Posterior vena cava (tissue), 2 donors: ENCODE measurements at places on chromosomes 1 and 21. TPM values are rescaled to one million over a fixed set of nuclear protein-coding genes. Genes with fewer than 3 reads are reported as not detected.

FCRL6 gene
- 0.42 TPM for total RNA-seq

PIP5K1A gene
- 41.9 TPM for total RNA-seq

AMPD1 gene
- total RNA-seq, result not detected

FAM20B gene
- total RNA-seq, result 71.7 TPM

EFNA3 gene
- 2.0 TPM for total RNA-seq

RNU5D-1 gene
- total RNA-seq, result not detected

TCHH gene
- total RNA-seq, result 0.14 TPM

LHX8 gene
- total RNA-seq, result not detected

OBSCN gene
- total RNA-seq, result 3.5 TPM

S100A7A gene
- total RNA-seq, result not detected

TIE1 gene
- 46.6 TPM for total RNA-seq

PAPPA2 gene
- total RNA-seq, result 0.97 TPM

TRIM63 gene
- 0.29 TPM for total RNA-seq

PADI4 gene
- total RNA-seq, result 0.48 TPM

GNG12 gene
- total RNA-seq, result 165 TPM

SLC30A10 gene
- not detected for total RNA-seq

CFHR3 gene
- total RNA-seq, result 0.38 TPM

F5 gene
- total RNA-seq, result 2.5 TPM

ATP1A2 gene
- 10.8 TPM for total RNA-seq

TNNT2 gene
- not detected for total RNA-seq

TMEM240 gene
- total RNA-seq, result 3.9 TPM

AMY1B gene
- not detected for total RNA-seq

CRP gene
- total RNA-seq, result 0.33 TPM

NKAIN1 gene
- total RNA-seq, result not detected

IFI44L gene
- total RNA-seq, result 36.4 TPM

LINGO4 gene
- not detected for total RNA-seq

NBPF4 gene
- not detected for total RNA-seq

FCER1G gene
- total RNA-seq, result 40.4 TPM

EXO1 gene
- 0.29 TPM for total RNA-seq

TBX15 gene
- total RNA-seq, result 2.5 TPM

SELENON gene
- 88.0 TPM for total RNA-seq

MSH4 gene
- total RNA-seq, result 0.37 TPM

LIPI gene
- not detected for total RNA-seq

TATDN3 gene
- 12.2 TPM for total RNA-seq

OR10Z1 gene
- not detected for total RNA-seq

MAP3K7CL gene
- 58.0 TPM for total RNA-seq

MARK1 gene
- total RNA-seq, result 19.4 TPM

UBXN10 gene
- 0.29 TPM for total RNA-seq

CDC20 gene
- total RNA-seq, result 1.0 TPM

LCE2B gene
- not detected for total RNA-seq

PLA2G2F gene
- total RNA-seq, result not detected

KANK4 gene
- total RNA-seq, result 0.37 TPM

IGSF9 gene
- total RNA-seq, result 0.42 TPM

GNG4 gene
- 0.32 TPM for total RNA-seq

DLGAP3 gene
- 0.57 TPM for total RNA-seq

ADGRL2 gene
- 40.6 TPM for total RNA-seq

DPM3 gene
- total RNA-seq, result 75.2 TPM

SETSIP gene
- total RNA-seq, result not detected

C1orf116 gene
- total RNA-seq, result not detected

CDC14A gene
- 6.5 TPM for total RNA-seq

LEFTY2 gene
- 4.2 TPM for total RNA-seq

SELP gene
- 23.8 TPM for total RNA-seq

SERINC2 gene
- total RNA-seq, result 5.1 TPM

ARHGEF16 gene
- 0.29 TPM for total RNA-seq

BCAS2 gene
- total RNA-seq, result 31.3 TPM

C1orf115 gene
- total RNA-seq, result 6.9 TPM
